ENCODE measurements at places on chromosomes 3 and 15.

DNA sequence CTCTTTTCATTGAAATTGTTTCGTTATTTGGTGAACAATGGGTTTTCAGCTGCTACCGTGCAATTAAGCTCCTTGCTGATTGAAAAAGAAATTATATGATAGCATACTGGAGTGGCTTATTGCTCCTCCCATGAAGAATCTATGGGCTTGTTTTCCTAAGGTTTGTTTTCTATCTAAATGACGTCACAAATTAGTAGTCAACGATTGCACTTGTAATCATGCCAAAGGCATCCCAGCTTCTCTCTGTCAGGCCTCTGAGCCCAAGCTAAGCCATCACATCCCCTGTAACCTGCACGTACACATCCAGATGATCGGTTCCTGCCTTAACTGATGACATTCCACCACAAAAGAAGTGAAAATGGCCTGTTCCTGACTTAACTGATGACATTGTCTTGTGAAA, 388.0 kb upstream of the LMCD1 start:
- no peak for DNase-seq

- DNase-seq = no peak
Observed at GRCh38 chr3:14875411-14876175, 56.8 kb downstream of the FGD5 start.

GRCh38 chr3:195133013-195133412, 137.9 kb downstream of the XXYLT1 start:
- DNase-seq = no peak

DNA sequence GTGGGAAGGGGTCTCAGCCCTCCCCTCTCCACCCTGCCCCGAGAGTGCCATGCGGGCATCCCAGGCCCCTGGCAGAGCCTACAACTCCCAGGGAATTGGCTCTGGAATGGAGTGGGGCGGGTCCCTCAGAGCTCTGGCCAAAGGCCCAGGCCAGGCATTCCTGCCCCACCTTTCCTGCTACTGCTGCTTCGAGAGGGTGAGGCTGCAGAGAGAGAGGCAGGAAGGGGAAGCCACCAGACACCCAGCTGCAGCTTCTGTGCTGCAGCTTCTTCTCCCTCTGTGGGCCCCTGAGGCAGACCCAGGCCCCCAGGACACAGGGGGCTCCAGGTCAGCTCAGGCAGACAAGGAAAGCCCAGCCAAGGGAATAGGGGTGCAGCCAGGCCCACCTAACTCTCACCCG, 2.7 kb downstream of the ALS2CL start:
- no peak for DNase-seq

- DNase-seq = no peak
Observed at GRCh38 chr3:184942735-184943134, 130.8 kb downstream of the VPS8 start.

DNA sequence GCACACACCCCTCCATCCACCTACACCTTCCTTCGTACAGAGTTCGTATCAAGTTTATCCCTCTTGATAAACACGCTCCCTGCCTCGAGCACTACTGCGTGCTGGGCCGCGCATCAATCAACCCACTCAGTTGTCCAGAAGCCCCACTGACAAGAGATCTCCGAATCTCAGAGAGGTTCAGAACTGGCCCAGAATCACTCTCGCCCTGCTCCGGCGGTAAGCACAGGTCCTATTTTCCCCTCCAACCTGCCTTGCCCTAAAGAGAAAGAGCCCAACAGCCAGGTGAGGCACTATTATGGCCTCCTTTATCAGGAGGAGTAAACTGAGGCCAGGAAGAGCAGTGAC, 494 bp upstream of the NISCH start:
- DNase-seq = no peak

DNA sequence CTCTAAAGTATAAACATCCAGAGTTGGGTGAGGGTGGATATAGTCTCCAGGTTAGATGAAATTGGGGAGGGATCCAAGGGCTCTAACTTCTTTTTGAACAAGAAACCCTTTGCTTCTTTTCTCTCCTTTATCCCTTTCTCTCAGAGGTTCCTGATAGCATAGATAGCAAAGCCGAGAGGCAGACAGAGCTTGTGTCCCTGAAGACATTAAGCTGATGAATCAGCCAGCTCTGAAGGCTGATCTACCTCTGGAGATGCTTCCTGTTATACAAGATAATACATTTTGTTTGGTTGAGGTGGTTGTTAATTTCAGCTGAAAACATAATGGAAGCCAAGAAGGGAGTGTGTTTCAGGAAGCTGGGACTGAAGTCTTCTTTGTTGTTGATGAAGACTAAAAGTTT, 193.2 kb downstream of the PDCD6IP start:
- DNase-seq = no peak

GRCh38 chr15:80434926-80435720, 30.9 kb downstream of the ARNT2 start:
- DNase-seq = no peak

GRCh38 chr3:48187579-48188265, 495 bp downstream of the CDC25A start:
- DNase-seq = no peak

- no peak for DNase-seq
Observed at GRCh38 chr3:128537091-128537703, 44.2 kb upstream of the GATA2 start.

GRCh38 chr3:113097960-113098447, 107.2 kb downstream of the GTPBP8 start:
- DNase-seq = no peak

GRCh38 chr15:60469893-60470641, 8.9 kb downstream of the ICE2 start:
- no peak for DNase-seq

DNA sequence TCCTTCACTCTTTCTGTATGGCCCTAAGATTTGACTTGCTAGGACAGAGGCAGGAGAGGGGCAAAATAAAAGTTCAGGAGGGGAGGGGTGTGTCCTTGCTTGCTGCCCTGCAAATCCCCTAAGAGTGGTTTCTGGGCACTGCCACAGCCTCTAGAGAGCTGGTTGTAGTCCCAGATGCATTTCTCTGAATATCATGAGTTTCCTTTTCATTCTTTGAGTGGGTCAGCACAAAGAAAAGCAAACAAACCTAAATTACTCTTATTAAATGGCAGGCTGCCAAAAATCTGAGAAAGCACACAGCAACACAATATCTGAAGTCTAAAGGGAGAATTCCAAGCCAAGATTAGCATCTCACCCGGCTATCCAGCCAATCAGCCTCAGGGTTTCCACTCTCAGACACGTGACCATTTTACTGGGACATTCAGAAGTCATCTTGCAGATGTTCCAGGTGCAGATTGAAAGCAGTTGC, 919.3 kb downstream of the TUSC7 start:
- DNase-seq = no peak

DNA sequence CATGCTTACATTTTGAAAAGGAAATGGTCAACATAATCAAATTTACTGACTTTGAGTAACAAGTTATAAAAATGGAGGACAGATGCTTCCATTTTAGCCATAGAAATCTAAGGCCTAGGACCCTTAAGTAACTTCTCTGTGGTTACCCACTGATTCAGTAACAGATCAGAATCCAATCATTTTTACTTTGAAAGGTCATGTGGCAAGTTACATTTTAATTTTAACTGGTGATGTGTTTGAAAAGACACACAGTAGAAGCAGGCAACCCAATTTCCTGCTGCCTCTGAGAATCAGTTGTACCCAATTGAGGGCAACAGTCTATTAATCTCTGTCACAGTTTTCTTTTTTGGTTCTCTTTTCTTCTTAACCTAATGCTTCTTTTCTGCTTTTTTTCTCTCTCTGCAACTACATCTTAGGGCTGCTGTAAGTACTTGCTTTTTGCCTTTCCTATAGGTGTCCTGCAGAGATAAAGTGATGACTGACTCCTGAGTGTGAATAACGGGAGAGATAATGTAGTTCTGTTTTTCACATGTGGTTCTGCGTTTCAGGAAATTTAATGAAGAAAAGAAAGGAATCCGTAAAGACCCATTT, 3.3 kb downstream of the ZWILCH start:
- no peak for DNase-seq

All from stimulated activated CD8-positive, alpha-beta memory T cell treated with anti-CD3 and anti-CD28 coated beads, Interleukin-15, amount 100 ng/mL, for 4 hours (primary cell).